ENCODE measurements at places on chromosomes 12 and 14.

DNA sequence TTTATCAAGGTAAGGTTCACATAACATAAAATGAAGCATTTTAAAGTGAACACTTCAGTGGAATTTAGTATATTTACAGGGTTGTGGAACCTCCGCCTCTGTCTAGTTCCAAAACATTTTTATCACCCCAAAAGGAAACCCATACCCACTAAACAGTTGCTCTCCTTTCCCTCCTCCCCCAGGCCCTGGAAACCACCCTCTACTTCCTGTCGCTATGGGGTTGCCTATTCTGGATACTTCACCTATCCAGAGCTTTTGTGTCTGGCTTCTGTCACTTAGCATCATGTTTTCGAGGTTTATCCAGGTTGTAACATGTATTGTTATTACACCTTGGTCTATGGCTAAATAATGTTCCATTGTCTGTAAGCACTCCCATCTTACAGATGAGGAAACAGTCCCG lies 27.7 kb upstream of the ZFP36L1 start:
- DNase-seq: no peak

DNA sequence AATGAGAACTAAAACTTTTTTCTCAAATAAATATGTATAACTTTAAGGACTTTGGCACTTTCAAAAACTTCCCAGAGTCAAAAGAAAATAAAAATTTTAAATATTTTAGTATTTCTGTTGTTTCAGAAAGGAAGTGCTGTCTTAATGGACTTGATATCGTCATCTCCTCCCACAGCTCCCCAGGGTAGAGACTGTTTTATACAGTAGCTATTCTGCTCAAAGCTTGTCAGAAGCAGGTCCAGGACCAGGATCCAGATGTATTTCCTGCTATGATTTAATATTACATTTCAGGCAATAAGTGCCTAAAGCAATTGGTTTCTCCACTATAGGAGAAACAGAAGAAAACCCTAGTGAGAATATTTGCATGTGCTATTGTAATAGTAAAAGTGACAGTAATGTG lies 218.5 kb upstream of the G2E3 start:
- DNase-seq: no peak

- no peak for DNase-seq
Observed at GRCh38 chr14:29045237-29045636, 278.6 kb downstream of the FOXG1 start.

GRCh38 chr14:50756300-50756699 lies 74.7 kb downstream of the NIN start:
- no peak for DNase-seq

DNA sequence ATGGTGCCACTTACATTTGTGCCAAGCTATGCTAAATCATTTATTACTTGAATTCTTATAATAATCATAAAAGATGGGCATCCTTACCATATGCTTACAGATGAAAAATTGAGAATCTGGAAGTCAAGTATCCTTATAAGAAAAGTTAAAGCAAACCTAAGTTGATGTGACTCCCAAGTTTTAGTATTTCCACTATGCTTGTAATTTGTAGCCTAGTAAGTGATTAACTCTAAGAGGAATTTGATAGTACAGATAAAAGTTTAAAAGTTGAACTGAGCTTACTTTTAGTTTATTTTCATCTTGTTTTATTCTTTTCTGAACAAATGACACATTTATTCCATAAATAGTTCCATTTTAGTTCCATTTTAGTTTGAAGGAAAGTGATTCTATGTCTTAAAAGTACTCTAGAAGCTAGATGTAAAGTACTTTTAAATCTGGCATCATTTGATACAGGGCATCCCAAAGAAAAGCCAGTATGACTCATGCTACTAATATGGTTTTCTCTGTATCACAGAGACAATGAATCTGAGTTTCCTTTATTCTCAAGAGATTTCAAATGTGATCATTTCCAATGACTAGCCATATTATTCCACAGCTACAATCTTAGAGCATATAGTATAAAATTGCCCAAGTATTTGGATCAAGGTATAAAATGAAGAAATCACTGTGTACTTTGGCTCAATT lies 596.0 kb downstream of the SLC16A7 start:
- DNase-seq: no peak

GRCh38 chr12:13390381-13390861 lies 193.9 kb downstream of the EMP1 start:
- peak; percentile 60 for DNase-seq

DNA sequence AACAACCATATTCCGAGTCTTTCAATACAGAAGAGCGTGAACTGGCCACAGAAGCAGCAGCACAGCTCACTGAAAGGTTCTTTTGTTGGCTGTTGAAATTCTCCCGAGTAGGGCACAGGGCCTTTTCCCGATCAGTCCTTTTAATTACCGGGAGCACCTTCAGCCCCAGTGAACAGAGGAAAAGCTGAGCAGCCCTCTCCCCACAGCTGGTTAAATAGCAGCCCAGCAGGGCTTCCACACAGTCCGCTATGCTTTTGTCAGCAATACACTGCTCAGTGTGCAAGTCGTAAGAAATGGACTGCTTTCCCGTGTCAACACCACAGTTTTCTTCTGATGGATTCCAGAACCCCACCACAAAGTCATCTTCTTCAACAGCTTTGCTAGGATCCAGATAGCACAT lies 61.3 kb downstream of the DICER1 start:
- DNase-seq: no peak

- DNase-seq: no peak
Observed at GRCh38 chr14:75450381-75451276, 22.8 kb downstream of the JDP2 start.

- no peak for DNase-seq
Observed at GRCh38 chr12:39406262-39406661, 36.7 kb downstream of the KIF21A start.

DNA sequence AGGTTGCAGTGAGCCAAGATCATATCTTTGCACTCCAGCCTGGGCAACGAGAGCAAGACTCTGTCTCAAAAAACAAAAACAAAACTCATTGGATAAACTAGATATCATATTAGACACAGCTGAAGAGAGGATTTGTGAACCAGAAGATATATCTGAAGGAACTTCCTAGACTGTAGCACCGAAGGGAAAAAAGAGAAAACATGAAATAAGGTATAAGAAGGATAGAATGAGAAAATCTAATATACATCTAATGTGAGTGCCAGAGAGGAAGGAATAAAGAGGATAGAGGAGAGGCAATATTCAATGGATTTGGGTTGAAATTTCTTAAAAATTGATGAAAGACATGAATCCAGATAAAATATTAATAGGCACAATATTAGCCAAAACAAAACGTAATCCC lies 22.5 kb downstream of the TMPRSS12 start:
- DNase-seq: no peak

DNA sequence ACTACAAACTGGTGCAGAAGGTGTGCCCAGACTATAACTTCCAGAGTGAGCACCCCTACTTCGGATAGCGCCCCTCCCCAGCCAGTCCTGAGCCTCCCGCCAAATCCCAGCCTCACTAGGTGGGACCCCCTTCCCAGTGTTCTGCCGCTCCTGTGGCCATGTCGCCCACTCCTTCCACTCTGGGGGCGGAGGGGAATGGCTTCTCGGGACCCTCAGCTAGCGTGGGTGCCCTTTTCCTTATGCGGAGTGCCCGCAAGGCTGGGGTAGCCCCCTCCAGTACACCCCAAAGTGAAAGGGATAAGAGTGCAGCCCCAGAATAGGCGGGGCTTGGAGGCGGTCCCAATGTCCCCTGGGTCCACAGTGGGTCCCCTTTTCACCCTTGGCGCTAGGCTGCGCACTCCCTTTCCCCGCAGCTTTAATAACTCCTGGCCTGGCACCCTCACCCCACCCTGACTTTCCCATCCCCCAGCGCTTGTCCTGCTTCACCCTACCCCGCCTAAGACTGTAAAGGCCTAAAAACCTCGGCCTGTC lies 3.8 kb upstream of the SHMT2 start:
- DNase-seq: no peak

DNA sequence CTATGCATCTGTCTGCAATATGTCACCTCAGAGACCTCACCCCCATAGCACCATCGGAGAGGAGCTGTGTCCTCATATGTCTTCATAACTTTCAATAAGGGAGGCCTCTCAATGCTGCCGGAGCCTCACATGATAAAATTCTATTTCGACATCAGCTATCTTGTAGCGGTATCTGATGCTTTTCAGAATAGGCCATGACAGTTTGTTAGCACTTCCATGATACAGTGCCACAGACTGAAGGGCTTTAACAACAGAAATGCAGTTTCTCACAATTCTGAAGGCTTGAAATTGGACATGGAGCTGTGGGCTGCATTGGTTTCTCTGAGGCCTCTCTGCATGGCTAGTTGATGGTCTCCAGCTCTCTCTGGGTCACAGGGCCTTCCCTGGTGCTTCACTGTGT lies 125.0 kb upstream of the PZP start:
- no peak for DNase-seq

GRCh38 chr12:47314996-47315395 lies 235.2 kb upstream of the AMIGO2 start:
- no peak for DNase-seq

- DNase-seq: no peak
Observed at GRCh38 chr12:96099986-96100385, 64.6 kb upstream of the LTA4H start.

GRCh38 chr14:35617500-35617899 lies 83.5 kb downstream of the INSM2 start:
- DNase-seq: no peak

- peak; percentile 8 for DNase-seq
Observed at GRCh38 chr14:35534873-35535482, 1.0 kb downstream of the INSM2 start.

- DNase-seq: no peak
Observed at GRCh38 chr12:29396774-29397173, 15.8 kb upstream of the ERGIC2 start.

DNA sequence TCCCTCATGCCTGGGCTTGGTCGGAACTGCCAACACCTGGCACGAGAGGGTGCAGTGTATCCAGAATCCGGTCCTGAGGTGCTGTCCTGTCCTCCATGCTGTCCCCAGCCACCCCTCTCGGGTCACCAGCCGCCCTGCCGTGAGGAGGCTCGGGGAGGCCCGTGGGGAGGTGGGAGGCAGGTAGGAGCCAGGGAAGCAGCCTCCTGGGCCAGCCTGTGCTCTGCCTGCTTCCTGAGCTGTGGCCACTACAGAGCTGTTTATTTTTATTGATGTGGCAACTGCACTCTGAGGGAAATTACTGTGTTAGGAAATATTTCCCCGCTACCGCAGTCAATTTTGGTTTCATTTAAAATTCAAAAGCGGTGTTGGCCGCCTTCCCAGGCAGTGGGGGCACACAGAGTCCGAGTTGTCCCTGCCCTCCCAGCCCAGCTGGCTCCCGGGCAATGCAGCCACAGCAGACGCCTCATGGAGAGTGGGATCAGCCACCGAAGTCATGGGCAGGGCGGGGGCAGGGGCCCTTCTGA lies 18.3 kb downstream of the NOC4L start:
- DNase-seq: no peak

DNA sequence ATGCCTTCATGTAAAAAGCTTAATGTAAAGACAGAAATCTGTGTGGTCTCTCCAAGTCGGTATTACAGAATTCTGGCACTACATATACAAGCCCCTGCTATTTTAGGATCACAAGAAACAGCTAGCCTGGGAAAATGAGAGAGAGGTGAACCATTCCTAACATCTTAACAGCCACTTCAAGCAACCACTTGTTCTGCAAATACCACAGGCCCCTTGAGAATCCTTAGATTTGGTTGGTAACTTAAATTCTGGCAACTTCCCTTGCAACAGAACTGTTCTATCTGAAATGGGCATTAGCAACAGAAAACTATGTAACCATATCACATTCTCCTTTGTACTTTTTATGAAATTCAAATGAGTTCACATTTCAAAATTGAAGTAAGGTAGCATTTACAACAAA lies 68.5 kb downstream of the SPPL3 start:
- no peak for DNase-seq

DNA sequence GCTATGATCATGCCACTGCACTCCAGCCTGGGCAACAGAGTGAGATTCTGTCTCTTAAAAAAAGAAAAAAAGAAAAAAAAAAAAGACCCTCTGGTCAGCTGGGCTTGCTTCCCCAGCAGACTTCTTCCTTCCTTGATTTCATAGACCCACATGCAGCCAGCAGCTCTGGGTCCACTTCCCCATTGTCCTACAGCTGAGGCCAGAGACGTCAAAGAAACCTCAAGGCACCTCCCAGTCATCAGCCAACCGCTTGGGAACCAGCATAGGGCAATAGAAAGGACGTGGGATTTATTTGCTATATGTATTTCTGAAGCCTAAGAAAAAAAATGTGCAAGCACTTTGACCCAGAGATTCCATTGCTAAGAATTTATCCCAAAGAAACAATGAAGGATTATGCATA lies 35.4 kb upstream of the SPPL3 start:
- DNase-seq: no peak

GRCh38 chr12:8905546-8905945 lies 8.8 kb upstream of the PHC1 start:
- DNase-seq: no peak

GRCh38 chr14:103315941-103316340 lies 18.1 kb upstream of the EIF5 start:
- no peak for DNase-seq

GRCh38 chr12:52521175-52521567 lies 977 bp upstream of the KRT5 start:
- DNase-seq: no peak

GRCh38 chr12:114302117-114302516 lies 103.8 kb downstream of the TBX5 start:
- no peak for DNase-seq

DNA sequence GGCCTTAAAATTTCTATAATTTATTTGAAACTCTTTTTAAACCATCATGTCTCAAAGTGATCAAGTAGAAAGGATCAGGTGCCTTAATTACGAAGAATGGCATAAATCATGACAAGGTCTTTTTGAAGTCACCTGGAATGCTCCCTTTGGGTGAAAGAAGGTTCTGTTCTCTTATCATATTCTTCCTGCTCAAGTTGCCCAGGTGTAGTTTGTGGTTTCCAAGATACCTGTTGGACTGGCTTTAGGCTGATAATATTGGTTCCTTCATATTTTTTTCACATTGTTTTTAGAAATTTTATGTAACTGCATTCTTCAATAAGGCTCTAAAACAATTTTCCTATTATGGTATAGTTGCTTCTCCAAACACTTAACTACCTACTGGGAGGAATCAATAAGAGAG lies 29.2 kb downstream of the RASSF3 start:
- DNase-seq: no peak
